ENCODE measurements at places on chromosomes 3 and 15.

DNA sequence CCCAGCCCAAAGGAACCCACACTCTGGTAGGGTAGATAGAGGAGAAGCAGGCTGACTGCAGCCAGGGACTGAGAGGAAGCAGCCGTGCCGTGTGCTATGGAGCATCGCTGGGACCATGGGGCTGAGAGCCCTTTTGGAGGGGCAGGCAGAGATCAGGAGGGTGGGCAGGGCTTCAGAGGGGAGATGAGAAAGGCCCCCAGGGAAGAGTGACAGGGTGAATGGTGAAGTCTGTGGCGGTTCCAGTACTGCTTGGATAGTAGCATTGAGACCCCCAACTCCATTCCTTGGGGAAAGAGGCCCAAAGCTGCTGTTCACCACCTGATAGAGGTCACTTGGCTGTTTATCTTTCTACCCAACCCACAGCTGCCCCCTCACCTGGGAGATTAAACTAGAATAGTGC, 80.0 kb upstream of the MRPS22 start:
- DNase-seq = no peak

DNA sequence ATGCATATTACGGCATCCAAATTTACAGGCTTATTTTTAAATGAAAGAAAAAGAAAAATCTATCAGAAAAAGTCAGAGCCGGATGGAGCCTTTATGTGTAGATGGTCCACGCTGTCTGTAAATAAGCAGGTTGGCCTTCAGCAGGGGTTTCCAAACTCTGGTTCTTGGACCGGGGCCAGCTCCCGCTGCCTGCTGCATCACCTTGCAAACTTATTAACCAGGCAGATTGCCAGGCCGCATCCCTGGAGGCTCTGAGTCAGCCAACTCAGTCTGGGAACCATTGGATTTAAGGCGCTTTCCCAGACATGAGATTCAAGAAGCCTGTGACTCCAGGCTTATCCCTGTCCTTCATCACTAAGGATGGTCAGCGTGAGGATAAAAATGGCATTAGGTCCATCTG, 212.4 kb downstream of the OPA1 start:
- peak; percentile 88 for DNase-seq

GRCh38 chr15:90230610-90231009, 3.1 kb downstream of the CIB1 start:
- DNase-seq = no peak

DNA sequence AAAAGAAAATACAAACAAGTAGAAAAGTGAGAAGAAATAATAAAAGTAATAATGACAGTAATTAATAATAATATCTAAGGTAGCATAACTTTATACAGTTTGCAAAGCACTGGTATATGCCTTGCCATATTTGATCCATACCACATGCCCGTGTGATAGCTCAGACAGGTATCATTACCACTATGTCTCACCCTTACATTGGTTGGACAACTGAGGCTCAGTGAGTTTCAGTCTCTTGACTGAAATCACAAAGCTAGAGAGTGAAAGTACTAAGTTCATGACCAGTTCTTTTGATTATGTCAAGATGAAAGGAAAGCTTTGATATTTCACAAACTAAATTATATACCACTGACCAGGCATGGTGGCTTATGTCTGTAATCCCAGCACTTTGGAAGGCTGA, 408.9 kb downstream of the GAP43 start:
- no peak for DNase-seq

- no peak for DNase-seq
These were observed 81.7 kb upstream of the NMNAT3 start for GRCh38 chr3:139759470-139759869.

DNA sequence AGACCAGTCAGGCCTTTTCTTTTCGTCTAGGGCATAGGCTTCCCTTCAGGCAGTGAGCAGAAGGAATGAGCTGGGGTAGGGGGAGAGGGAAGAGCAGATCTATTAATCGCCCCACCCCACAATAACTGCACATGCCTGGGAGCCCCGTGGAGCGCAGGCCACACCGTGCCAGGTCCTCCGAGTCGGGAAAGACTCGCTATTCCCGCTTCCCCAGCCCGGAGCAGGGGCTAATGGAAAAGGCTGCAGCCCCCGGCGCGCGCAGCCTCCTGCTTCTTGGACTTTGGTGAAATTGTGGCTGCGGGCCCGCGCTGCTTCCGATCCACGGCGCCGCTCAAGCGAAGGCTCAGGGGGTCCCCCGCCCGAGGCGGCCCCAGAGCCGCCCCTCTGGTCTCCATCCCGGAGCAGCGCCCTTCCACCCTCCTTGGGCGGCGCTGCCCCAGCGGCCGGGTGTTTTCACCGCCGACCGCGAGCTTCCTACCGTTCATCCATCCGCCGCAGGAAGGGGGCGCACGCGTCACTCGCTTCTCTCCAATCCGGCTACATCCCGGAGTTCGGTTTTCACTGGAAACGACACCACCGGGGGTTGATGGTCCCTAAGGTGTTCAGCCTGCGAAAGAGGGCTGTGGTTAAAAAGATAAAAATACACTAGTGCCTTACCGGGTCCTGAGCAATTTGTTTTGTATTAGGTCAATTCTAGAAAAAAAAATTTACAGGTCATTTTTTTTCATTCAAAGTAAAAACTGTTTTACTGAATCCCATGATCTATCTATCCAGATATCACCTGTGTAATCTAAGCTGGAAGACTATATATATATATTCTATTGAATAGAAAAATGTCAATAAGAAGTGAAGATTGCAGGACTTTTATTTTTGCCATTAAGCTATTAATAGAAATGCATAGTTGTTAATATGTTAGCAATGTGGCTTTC, 4.4 kb upstream of the SYNM start:
- peak; percentile 29 for DNase-seq

- no peak for DNase-seq
These were observed 115.1 kb downstream of the HERC1 start for GRCh38 chr15:63718590-63719035.

- peak; percentile 6 for DNase-seq
These were observed 461.5 kb upstream of the PPP2R3A start for GRCh38 chr3:135503760-135504686.

GRCh38 chr3:19489936-19490335, 341.6 kb downstream of the KCNH8 start:
- no peak for DNase-seq
